H7 (cell line): ENCODE measurements at places on chromosomes 11 and 22. TPM values are rescaled to one million over a fixed set of nuclear protein-coding genes. Genes with fewer than 3 reads are reported as not detected.

CDC42BPG gene
- total RNA-seq = 2.3 and 2.6 TPM in 2 replicates

TMEM191C gene
- 0.15 and 0.42 TPM in 2 replicates for total RNA-seq

NPTXR gene
- total RNA-seq = 3.6 and 3.7 TPM in 2 replicates

PLAAT3 gene
- total RNA-seq = 81.5 and 117 TPM in 2 replicates

MRGPRF gene
- 6.5 and 7.6 TPM in 2 replicates for total RNA-seq

FGF4 gene
- total RNA-seq = 11.8 and 15.9 TPM in 2 replicates
